ENCODE measurements at places on chromosomes 16 and 17.

- DNase-seq, result no peak
These were observed 5.0 kb upstream of the SALL1 start for GRCh38 chr16:51155820-51156806.

GRCh38 chr17:61410141-61411010 lies 10.7 kb downstream of the TBX2 start:
- peak; percentile 51 for DNase-seq

- no peak for DNase-seq
These were observed 30.2 kb downstream of the SPNS3 start for GRCh38 chr17:4463818-4464476.

DNA sequence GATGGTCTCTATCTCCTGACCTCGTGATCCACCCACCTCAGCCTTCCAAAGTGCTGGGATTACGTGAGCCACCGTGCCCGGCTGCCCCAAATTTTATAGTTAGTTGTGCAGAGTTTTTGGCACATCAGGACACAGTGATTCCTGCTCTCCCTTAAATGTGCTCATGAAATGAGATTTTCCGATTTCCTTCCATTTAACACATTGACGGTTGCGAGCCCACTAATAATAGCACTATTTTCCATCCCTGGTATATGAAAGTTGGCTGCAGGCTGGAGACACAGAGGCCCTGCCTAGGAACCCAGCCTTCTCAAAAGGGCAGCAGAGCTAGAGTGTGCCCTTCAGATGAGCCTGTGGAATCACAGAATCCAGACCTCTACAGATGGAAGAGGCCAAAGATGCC lies 17.4 kb upstream of the MYH10 start:
- no peak for DNase-seq

DNA sequence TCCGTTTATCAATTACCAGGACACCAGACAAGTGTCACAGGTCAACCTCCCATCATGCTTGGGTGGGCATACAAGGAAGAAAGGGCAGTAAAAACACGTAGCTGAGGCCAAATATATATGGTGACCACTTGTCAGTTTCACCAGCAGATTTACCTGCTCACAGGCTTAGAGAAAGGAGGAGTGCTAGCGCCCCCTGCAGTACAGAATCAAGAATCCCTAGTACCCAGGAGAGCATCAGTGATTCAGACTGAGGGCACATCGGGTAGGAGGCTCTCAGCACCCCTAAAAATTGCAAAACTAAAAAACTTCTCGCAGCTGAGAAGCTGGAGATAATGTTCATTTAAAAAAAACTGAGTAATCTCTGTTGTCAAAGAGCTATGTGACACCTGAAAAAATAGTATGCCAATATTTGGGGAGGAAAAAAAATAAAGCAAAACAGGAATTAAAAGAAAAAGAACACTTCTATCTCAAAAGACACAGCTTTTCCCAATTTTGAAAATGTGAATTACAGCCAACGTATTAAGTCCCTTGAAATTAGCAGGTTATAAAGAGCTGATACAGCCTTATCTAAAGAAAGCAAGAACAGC lies 21.2 kb upstream of the MON1B start:
- peak; percentile 13 for DNase-seq

DNA sequence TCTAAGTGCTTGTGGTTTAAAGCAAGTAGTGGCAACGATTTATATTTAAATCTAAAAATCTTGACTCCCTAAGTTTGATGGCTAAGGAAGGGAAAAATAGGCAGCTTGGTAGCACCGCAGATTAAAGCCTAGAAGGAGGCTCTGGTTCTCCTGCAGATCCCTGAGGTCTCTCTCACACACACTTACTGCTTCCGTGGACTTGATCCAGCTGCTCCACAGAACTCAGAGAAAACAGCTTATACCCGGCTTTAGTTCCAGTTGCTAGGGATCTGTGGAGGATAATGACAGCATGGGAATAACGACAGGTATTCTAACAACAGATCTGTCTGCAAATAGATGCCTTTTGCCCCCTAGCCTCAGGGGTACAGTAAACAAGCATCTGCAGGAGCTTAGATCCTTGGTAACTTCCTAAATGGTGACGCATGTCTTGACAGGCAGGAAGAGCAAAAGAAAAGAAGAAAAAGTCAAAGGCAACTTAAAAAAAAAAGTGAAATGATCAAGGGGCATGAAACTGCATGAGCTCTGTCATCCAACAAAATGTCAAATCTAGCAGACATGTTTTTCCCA lies 4.5 kb downstream of the WIPI1 start:
- no peak for DNase-seq

GRCh38 chr16:3793161-3793576 lies 75.8 kb upstream of the TRAP1 start:
- DNase-seq, result no peak

DNA sequence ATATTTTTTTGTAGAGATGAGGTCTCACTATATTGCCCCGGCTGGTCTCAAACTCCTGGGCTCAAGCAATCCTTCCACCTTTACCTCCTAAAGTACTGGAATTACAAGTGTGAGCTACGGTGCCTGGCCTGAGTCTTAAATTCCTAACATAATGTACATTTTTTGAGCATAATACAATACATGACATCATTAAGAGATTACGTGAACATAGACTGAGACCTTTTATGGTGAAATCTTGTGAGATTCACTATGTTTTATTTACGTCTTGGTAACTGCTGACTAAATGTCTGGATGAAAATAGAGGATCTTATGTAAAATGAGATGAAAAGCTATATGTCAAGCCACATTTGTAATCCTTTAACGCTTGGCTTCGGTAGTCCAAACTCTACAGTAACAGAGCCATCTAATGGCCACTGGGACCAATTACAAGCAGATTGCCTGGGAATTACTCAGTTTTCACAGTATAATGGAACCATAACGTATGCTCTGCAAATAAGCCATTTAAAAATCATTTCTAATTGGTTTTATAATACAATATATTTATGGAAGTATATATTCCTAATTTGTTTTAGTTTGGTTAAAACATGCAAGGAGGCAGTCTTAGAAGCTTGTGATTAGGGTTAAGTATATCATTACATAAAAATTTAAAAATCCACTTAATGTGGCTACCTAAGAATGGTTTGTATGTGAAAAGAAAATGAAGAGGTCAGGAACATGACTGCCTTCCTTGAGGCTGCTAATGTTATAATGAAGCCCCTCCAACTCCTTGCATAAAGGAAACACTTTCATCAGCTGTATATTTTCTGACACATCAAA lies 8.1 kb upstream of the EFCAB13 start:
- DNase-seq, result no peak

GRCh38 chr17:51270636-51271035 lies 10.3 kb downstream of the UTP18 start:
- no peak for DNase-seq

GRCh38 chr16:68091380-68092261 lies 6.5 kb downstream of the NFATC3 start:
- DNase-seq, result no peak

DNA sequence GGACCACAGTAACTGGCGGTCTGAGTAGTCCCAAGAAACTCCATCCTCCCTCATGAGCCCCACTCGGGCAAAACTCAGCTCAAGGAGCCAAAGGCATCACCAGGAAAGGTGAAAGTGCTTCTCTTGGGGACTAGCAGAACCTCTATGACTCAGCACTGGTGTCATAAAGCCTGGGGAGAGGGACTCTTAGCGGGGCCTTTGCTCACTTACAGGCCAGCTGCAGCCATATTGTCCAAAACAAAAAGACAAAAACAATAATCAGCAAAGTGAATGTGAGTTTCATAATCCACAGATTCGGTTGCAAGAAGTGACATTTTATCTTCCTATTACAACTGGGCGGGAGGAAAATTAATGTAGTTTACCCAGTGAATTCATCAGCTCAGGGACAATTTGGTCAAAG lies at the start of gene TEKT5:
Gene TEKT5, minus strand, starts transcription at position 101 of the 400 bp plus-strand sequence. Its CDS starts 57 bp downstream, at position 44.
- no peak for DNase-seq

- DNase-seq, result no peak
These were observed 4.6 kb downstream of the CCDC102A start for GRCh38 chr16:57531635-57532265.

GRCh38 chr17:81237591-81238489 lies 1.0 kb downstream of the TEPSIN start:
- no peak for DNase-seq

- no peak for DNase-seq
These were observed 8.8 kb upstream of the SLC16A5 start for GRCh38 chr17:75079023-75079373.

DNA sequence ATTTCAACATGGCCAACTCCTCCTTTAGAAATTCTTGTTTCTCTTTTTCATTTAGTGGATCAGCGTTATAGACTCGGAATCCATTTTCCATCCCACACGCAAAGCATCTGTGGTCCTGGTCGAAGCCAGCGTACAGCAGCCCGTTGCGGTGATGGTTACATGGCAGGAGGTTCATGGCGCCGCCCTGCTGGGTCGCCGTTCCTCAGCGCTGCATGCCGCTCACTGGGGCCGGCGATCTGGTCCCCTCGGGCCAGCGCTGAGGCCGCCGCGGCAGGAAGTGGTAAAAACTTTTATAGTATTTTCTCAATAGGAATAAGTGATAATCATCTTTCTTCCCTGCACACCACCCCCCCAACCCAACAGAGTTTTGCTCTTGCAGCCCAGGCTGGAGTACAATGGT lies 29.9 kb upstream of the RHOT1 start:
- DNase-seq, result no peak

- DNase-seq, result no peak
These were observed 26.2 kb downstream of the SHISA9 start for GRCh38 chr16:12927591-12927990.

- no peak for DNase-seq
These were observed 17.6 kb downstream of the GTF3C1 start for GRCh38 chr16:27531826-27532800.

GRCh38 chr17:76935331-76935730 lies 67.1 kb downstream of the MGAT5B start:
- no peak for DNase-seq

DNA sequence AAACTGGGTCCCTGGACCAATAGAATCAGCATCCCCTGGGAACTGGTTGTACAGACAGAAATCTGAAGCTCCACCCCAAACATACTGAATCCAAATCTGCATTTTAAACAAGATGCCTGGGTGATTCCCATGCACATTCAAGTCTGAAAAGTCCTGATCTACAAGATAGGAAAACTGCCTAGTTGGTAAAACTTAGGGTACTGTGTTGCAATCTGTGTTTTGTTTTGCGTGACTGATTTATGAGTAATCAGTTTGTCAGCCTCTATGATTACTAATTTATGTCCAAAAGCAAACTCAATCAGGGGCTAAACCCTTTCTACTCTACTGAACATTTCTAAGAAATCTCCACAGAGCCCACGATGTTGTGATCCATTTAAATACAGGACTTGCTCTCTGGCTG lies 103.8 kb downstream of the YPEL2 start:
- DNase-seq, result no peak

DNA sequence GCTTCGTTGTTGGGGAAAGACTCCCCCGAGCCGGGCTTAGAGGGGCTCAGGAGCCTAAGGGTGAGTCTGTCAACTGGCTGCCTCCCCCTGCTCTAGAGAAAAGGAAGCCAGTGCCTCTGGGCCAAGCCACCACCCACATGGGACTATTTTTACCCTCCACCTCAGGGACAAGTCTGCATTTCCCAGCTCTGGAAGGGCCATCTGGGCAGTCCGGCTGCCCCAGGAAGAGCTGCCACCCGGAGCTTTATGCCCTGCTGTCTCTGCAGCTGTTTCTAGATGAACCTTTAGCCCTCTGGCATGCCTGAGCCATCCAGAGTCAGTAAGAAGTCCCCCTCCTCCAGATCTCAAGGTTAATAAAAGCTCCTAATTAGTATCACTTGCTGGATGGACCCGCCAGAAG lies 5.3 kb upstream of the RPRML start:
- DNase-seq, result no peak

- DNase-seq, result no peak
These were observed 2.1 kb downstream of the CHAD start for GRCh38 chr17:50466371-50467113.

DNA sequence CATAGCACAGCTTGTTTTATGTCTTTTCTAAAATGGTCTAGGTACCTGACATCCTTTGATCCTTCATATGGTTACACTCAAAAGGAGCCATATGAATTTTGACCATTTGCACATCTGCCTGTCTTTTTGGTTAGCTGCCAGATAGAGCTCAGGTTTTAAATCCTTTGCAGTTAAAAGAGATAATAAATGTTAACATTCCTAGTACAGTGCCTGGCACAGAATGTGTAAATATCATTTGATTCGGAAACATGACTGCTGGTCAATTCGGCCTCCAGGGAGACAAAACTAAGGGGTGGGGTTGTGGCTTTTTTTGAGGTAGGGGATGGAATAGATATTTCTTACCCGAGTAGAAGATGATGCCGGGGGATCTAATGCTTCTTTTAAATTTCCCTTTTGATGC lies 64.2 kb downstream of the FTO start:
- no peak for DNase-seq

GRCh38 chr16:792221-792995 lies 4.0 kb downstream of the CHTF18 start:
- no peak for DNase-seq

- no peak for DNase-seq
These were observed 667 bp downstream of the PSMD3 start for GRCh38 chr17:39981207-39981741.

GRCh38 chr16:81649561-81650184 lies 129.4 kb upstream of the PLCG2 start:
- DNase-seq, result no peak

GRCh38 chr16:82735186-82735585 lies 108.4 kb downstream of the CDH13 start:
- DNase-seq, result no peak

DNA sequence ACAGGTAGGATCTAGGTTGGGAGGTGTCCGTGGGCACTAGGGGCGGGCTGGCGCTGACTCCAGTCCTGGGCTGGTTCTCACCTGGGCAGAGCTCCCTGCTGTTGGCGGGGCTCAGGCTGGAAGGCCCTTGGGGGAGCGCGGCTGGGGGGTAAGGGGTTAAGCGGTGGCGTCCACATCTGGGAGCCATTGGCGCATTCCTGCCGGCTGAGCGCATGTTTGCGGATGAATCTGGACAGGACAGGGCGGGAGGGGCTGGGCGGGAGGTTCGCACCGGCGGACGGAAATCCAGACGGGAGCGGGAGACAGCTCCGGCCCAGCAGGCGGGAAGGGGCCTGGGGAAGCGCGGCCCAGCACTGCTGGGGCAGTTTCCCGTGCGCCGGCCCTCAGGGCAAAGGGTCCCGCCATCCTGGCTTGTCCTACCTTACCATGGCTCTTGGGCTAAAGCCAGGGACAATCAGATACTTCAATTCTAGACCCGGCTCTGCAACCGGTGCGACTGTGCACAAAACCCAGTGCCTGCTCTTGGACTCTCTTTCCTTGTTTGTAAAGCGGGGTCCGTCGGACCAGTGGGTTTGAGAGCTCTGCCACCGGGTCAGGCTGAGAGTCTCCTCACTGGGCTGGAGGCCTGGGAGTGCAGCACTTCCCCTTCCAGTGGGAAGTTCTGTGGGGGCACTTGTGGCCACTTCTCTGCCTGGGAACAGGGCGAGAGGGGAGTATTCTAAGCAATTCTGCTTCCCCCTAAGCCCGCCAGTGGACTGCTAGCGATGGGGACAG lies 7.8 kb downstream of the RARA start:
- no peak for DNase-seq

GRCh38 chr16:4920826-4921225 lies 16.1 kb downstream of the PPL start:
- DNase-seq, result no peak

- no peak for DNase-seq
These were observed 604.0 kb upstream of the SALL1 start for GRCh38 chr16:51755039-51755501.

All from activated CD4-positive, CD25-positive, alpha-beta regulatory T cell (primary cell).